AG04450 (cell line): ENCODE measurements at places on chromosomes 3 and 15.

- no peak for DNase-seq
These were observed 38.8 kb downstream of the ADAM10 start for GRCh38 chr15:58710701-58711100.

DNA sequence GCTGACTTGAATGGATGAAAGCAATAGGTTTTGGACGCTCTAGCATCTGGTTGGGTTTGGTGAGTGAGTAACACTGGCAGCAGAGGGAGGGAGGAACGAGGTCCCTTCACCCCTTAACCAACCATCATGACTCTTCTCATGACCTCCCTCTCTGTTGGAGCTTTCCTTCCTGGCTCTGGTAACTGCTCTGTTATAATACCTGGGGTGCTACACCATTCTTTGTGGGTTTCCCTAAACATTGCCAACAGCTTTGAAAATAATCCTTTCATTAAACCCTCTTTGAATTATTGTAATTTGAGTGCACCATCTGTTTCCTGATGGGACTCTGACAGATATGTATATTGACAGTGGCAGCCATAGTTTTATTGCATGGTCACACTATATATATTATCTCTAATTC is 146.2 kb upstream of the PTPRG start:
- DNase-seq, result no peak

GRCh38 chr3:184658223-184658928 is 53.5 kb downstream of the MAGEF1 start:
- no peak for DNase-seq

GRCh38 chr3:102336130-102336529 is 98.7 kb upstream of the ZPLD1 start:
- no peak for DNase-seq

DNA sequence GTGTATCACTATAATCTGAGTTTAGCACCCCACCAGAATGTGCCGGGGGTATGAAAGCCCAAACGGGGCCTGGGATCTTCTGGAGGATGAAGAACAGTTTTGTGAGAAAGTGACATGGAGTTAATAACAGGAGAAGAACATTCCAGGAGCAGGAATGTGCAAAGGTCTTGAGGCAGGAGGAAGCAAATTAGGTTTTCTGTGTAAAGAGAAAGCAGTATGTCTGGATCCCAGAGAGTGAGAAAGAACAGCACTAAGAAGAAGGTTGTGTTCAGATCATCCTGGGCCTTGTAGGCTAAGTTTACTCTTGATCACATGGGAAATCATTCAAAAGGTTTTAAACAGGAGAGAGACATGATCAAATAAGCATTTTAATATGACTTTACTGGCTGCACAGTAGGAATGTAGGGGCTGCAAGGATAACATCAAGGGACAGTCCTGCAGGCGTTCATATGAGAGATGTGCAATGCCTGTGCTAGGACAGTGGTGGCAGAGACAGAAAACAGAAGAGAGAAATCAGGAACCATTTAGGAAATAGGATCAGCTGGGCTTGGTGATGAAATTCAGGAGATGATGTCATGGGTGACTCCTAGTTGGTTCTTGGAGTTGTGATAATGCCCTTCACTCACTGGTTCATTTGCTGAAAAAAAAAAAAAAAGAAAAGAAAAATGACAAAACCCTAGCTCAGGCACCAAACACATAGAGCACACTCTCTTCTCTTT is 113.5 kb downstream of the TNIK start:
- no peak for DNase-seq

DNA sequence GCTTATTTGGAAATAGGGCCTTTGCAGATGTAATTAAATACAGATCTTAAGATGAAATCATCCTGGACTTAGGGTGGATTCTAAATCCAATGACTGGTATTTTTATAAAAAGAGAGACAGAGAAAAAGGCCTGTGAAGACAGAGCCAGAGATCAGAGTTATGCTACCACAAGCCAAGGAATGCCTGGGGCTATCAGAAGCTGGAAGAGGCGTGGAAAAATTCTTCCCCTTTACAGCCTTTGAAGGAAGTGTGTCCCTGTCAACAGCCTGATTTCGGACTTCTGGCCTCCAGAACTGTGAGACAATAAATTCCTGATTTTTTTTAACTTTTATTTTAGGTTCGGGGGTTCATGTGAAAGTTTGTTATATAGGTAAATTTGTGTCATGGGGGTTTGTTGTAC is 154.1 kb upstream of the CADPS start:
- DNase-seq, result no peak

DNA sequence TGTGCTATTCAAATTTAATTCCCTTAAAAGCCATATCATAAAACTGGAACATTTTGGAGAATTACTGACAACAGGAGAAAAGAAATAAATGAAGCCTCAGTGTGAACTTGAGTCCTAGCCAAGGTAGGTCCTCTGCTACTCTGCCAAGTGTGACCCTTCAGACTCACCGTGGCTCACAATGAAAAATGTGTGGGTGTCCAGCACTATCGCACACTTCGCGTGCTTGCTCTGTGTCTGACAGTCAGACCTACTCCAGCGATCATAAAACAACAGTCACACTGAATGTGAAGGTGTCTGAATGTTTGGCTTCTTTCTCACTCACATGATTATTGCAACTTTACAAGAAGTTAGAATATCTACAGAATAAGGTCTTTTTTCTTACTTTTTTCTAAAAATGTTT is 65.8 kb upstream of the TRA2B start:
- DNase-seq, result no peak

- DNase-seq, result no peak
These were observed 17.6 kb upstream of the CYP11A1 start for GRCh38 chr15:74384881-74385643.

DNA sequence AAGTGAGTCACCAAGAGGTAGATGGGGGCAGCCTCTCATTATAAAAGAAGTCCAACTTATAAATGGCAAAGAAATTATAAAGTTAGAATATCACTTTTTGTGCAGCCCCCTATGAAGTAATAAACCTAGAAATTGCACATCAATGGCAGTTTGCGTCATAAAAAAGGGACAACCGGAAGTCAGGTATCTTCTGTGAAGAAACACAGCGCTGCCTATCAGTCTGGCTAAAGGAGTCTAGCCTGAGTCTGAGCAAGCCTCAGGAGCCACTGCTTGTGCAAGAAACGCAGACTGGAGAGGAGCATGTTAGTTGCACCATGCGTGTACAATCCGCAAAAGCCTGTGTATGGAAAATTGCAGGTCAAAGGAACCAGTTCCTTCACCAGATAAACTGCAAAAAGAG is 178.4 kb downstream of the ARRDC4 start:
- DNase-seq, result no peak

DNA sequence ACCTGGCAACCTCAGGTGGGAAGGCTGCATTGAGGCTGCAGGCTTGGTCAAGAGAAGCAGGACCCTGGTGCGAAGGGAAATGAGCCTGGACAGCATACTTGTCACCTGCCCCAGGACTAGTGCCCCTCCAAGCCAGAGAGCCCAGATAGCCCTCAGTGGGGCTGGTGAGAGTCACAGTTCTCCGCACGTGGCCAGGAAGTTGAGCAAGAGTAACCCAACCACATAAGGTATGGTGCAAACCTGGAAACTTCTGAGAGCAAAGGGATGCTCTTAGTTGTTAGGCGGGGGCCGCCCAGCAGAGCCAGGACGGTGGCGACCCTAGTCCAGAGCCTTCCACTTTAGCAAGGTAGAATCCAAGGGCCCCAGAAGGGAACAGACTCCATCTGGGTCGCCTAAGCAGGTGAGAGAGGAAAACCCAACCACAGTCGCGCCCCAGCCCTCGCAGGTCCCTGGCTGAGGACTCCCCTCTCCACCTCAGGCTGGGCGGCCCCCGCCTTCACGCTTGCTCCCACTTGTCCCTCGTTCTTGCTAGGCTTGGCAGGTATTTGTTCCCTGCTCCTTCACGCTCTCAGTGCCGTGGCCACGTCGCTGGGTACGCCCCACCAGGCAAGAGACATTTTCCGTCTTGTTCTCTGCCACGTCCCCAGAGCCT is 1.1 kb upstream of the VPS18 start:
- DNase-seq, result no peak

- no peak for DNase-seq
These were observed 1.5 kb downstream of the PLCL2 start for GRCh38 chr3:16886303-16886683.
